ENCODE measurements at places on chromosomes 5 and 9.

- no peak for DNase-seq
These were observed 60.4 kb upstream of the CTSL start for GRCh38 chr9:87665505-87665904.

DNA sequence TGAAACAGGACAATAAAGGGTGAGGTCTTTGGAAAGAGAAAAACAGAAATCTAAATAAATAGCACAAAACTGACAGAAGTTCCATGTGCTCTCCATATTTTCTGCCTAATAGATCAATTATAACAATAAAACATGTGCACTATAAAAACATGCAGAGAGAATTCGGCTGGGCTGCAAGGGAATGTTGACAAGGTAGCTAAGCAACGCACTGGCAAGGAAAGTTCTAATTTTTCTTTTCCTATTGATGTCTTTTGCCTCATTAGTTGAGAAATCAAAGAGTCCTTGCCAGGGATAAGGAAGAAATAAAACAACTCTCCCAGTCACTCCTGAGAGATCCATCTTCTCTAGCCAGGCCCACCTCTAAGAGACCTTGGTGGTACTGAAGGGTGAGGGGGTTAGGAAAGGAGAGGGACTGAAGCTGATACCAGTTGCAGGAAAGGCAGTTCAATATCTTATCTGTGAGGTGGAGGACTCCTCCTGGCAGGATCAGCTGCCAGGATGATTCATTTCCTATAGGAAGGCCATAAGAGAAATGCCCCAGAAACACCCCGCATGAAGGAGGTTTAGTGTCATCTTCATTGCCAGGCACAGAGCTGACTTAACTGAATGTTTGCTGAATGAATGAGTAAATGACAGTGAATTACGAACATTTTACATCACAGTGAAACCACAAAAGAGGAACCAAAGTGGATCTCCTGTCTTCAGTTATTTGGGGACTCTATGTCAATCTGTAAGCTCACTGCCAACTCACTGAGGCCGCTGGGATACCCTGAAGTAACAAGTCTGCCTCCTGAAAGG is 63.7 kb upstream of the IFNK start:
- no peak for DNase-seq

DNA sequence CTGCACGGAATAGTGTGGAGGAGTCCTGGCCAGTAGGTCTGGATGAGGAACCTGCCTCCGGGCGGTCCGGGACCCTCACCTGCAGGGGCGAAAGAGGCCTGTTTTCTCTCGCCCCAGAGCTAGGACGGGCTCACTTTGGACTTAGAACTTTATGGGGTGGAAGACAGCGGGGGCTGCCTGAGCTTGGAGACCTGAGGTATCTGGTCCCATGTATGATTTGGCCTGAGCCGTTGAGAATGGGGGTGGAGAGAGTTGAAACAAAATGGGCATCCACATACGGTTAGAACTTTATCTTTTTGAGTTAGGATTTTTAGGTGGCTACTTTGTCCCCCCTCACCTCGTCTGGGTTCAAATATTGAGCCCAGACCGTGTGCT is 681 bp upstream of the ETF1 start:
- DNase-seq: no peak

GRCh38 chr9:70478963-70479641 is 64.6 kb upstream of the KLF9 start:
- no peak for DNase-seq

DNA sequence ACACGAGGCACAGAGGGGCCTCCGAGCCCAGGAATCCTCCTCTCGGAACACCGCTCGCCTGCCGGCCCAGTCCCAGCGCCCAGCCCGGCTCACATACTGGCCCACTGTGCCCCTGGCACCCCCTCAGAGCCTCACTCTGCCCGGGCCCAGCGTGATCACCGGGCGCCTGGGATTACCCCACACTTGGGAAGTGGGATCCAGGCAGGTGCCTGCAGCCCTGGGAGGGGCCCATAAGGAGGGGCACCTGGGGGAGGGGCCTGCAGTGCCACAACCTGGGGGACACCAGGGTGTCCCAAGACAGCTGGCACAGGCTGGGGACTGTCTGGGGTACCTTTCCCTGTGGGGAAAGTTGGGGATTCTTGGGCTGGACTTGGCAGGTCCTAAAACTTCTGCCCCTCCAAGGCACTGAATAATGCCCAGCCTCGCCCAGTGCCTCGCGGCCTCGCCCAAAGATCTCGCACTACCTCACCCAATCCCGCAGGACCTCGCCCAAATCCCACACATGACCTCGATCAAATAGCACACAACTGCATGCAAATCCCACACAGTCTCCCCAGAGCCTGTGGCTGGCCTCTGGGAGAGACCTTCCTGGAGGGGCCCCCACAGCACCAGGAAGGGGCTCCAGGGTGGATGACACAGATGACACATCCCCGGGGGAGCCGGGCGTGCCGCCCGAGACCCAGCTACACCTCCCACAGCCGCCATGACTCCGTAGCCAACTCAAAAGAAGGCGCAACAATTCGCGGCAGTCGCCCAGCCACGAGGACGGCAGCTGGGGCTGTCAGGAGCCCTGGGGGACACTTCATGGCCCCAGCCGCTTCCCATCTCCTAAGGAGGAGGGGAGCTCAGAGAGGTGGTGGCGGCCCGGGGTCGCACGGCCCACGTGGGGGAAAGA is 13.7 kb downstream of the NOTCH1 start:
- no peak for DNase-seq

GRCh38 chr5:127024821-127025220 is 5.5 kb downstream of the MARCHF3 start:
- no peak for DNase-seq

- no peak for DNase-seq
These were observed 53.5 kb downstream of the MAMDC2 start for GRCh38 chr9:70097187-70097586.

- DNase-seq: no peak
These were observed 4.8 kb upstream of the ALDH1B1 start for GRCh38 chr9:38387751-38388150.

- DNase-seq: no peak
These were observed 5.3 kb downstream of the ECSCR start for GRCh38 chr5:139457241-139457640.

- DNase-seq: no peak
These were observed 151.7 kb upstream of the POU5F2 start for GRCh38 chr5:93893075-93893474.

- no peak for DNase-seq
These were observed 4.5 kb downstream of the WHRN start for GRCh38 chr9:114500697-114501292.

DNA sequence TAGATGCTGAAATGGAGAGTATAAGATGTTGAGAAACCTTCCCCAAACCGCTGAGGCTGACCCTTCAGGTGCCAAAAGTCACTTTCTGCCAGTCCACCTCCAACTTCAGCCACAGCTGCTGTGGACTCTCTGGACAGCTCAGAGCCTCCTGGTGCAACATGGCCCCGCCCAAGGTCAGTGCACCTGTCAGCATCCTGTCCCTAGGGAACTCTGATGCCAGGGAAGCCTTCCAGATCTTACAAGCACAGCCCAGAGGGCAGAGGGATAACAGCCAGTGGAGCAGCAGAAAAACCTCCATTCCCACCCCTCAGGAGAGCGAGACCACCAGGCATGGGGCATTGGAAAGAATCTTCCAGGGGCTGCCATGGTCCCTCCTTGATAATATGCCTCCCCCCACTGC is 10.5 kb upstream of the PTGES2 start:
- DNase-seq: no peak

- no peak for DNase-seq
These were observed at the start of gene SPINK1 for GRCh38 chr5:147831465-147831864. TSS of gene SPINK1 (minus strand) at chr5:147831671. CDS start at chr5:147831577, 94 bp downstream.

- DNase-seq: no peak
These were observed 180.2 kb upstream of the FBXL17 start for GRCh38 chr5:108562205-108562454.

- DNase-seq: no peak
These were observed 53.9 kb upstream of the AFAP1L1 start for GRCh38 chr5:149217803-149218155.

DNA sequence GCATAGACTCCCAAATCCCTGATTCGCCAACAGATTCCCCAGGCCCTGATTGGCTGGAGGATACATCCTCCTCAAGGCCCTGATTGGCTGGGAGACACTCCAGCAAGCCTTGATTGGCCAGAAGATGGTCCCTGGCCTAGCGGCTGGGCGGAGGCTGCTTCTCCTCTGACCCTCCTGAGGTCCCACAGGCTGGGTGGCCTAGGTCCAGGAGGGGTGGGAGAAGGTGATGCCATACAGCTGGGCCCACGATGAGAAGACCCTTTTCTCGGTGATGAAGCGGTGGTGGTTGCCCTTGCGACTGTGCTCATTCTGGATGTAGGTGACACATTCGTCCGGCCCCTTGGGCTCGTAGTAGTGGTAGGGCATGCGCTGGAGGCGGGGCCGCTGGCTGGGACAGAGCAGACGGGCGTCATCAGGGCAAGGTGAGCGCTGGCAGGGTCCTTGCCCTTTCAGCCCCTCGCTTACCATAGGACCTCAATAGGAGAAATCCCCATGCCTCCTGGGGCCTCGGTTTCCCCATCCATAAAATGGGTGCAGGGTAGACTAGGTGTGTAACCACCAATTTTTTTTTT is 9.0 kb upstream of the AK1 start:
- DNase-seq: no peak

DNA sequence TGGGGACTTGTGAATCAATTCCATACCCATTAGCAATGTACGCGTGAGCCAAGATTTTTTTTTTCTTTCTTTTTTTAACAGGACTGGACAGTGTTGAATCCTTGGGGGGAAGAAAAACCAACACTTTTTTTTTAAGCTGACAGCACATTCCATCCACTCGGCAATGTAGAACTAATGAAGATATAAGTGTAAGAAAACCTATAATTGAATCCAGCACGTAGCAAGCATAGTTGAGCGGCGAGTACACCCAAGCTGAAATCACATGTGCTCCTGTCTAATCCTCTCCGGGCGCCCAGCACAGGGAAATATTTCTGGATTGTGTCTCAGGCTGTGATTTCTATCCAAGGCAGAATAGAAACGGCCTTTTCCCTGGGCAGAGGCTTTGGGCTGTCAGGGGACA is 118.2 kb downstream of the BOD1 start:
- DNase-seq: peak; percentile 59
